ENCODE measurements at places on chromosomes 3 and 15.

- no peak for DNase-seq
Measured at GRCh38 chr3:69214241-69214640, 91.8 kb upstream of the LMOD3 start.

GRCh38 chr3:36525115-36525801 lies 145.0 kb downstream of the STAC start:
- DNase-seq: no peak

DNA sequence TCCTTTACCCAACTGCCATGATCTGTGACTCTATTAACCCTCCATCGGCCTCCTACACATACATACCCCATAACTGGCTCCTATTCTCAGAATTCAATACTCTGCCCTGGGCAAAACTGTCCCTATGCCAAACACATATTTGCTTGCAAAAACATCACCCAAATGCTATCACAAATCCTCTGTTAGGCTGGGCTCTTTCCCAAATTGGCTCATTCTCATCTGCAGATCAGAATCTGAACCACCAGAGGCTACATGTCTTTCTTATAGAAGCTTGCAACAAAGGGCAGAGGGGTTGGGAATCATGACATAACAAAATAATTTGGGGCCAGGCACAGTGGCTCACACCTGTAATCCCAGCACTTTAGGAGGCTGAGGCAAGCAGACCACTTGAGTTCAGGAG lies 45.4 kb upstream of the GOLM2 start:
- DNase-seq: no peak

- peak; percentile 93 for DNase-seq
Measured at GRCh38 chr3:48898383-48899234, at the start of gene SLC25A20. Gene SLC25A20 (minus strand): TSS chr3:48898882. CDS start chr3:48898794, 88 bp downstream.

DNA sequence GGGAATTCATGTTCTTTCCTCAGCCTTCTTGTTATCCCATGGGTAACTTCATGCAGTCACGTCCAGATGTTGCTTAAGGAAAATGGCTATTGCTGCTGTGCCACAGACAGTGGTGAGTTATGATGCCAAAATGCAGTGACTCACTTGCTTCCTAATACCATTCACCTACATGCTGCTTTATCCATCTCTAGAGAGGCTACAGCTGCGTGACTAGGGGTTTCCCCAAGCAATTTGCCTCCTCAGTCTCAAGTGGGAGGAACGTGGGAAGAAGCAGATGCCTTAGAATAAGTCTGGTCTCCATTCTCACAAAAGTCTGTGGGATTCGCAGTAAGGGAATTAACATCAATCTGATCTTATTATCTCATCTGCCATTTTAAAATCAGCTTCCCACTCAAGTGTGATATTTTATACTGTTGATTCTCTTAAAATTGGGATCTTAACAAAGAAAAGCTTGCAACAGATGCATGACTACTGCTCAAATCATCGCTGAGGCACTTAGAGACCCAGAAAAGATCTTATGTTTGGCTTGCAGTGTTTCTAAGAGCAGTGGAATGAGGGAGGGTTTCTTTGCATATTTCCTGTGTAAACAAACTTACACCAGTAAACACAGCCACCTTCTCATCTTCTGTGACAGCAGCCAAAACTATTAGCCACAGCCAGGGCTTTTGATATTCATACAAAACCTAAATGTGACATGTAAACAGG lies 62.0 kb upstream of the ACP3 start:
- no peak for DNase-seq

DNA sequence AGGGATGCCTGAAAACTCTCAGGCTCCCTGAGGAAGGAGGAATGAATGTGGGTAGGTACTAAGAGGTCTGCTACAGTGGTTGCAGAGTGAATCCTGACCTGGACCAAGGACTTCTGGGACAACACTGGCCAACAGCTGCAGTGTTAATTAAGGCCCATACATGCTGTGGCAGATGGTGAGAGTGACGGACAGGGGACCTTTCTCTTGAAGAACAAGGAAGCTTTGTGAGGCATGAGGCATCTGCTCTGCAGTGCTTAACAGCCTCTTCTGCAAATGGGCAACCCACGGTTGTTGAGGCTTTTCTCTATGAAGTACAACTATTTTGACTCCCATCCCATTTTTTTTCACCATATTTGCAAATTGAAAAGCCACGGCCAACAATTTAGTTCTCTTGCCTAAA lies 26.6 kb upstream of the ACAN start:
- DNase-seq: no peak

GRCh38 chr3:152319831-152320617 lies 51.3 kb downstream of the MBNL1 start:
- DNase-seq: peak; percentile 98

DNA sequence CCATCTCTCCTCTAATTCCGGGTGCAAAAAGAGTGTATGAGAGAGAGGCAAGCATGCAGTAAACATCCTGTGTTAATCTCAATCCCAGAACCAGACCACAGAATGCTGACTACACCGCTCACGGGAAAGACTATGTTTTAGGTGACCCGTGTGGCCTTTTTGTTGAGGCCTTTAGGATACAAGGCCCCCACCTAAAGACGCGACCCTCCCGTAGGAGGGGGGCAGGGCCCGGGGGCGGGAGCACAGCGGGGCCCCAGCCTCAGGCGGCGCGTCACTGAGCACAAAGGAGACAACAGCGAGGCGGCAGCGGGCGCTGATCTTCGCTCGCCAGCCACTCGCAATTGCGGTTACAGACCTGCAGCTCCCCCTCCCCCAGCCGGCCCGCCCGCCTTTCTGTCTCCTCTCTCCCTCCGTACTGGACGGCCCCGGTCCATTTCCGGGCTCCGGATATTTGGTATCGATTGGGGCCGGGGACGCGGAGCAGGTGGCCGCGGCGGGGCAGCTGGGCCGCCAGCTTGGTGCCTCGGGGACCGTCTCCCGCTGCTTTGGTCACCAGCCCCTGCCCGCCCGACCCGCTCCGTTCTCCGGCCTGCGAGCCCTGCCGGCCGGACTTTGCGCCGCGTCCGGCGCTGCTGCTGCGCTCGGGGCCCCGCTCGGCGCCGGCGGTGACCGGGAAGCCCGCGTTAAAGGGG lies at the start of gene CCDC50:
CCDC50 (plus strand) TSS at position 433 of the 692 bp plus-strand sequence. CDS start 281 bp downstream, outside the sequence.
- peak; percentile 70 for DNase-seq

GRCh38 chr3:36482256-36482655 lies 102.0 kb downstream of the STAC start:
- DNase-seq: peak; percentile 4

DNA sequence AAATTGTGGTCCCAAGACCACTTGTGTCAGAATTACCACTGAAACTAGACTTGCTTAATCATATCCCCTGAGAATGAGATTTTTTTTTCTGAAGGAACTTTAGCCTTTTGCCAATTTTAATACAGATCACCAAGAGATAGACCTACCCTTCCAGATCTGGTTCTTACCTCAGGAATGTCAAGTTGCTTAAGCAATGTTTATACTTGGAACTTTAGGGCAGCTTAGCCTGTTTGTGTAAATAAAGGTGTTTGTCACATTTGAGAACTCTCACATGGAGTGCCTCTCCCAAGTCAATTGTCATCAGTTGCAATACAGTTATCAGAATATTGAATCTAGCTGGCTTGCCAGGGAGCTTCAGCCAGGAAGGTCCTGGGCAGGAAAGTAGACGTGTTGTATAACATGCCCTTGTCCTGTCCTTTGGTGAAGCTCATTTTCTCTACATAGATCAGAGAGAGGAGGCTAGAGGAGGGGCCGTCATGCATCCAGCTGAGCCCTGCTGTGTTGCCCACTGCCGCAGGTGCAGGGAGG lies 3.9 kb downstream of the GPD1L start:
- no peak for DNase-seq

- DNase-seq: peak; percentile 59
Measured at GRCh38 chr3:71227270-71227661, 356.3 kb downstream of the FOXP1 start.

GRCh38 chr15:52324109-52324508 lies 28.5 kb upstream of the MYO5C start:
- no peak for DNase-seq

DNA sequence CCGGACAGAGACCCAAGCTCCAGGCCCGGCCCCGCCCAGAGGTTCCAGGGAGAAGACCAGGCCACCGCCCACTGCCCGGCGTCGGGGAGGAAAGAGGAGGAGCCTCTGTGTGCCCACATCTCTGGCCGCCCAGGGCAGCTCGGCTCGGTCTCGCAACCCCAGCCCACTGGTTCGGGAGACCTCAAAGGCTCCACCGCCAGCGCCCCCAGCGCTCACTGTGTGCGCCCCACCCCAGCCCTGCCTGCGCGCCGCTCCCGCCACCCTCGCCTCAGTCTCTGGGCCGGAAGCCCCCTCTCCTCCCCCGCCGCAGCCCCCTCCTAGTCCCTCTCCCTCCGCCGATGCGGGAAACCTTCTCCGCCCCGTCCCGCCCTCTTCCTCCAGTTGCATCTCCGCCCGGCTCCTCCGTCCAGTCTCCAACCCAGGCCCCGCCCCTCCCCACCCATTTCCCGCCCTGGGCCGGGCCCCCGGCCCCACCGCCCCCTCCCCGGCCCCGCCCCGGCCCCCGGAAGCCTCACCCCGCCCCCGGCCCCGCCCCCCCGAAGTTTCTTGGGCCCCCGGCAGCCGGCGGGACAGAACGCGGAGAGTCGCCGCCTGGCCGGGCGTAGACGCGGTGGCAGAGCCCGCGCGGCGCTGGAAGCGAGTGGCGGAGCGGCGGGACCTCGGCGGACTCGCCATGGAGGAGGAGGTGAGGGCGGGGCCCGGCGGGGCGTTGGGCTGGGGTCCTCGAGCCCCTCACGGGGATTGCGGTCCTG lies at the start of gene PLEKHO2:
PLEKHO2 (plus strand) TSS at position 572 of the 752 bp plus-strand sequence; CDS start at position 674, 102 bp downstream.
- peak; percentile 86 for DNase-seq

GRCh38 chr15:75928680-75929608 lies 25.3 kb downstream of the FBXO22 start:
- peak; percentile 34 for DNase-seq
